Left renal pelvis (tissue), 4 donors: ENCODE measurements at places on chromosomes 6 and 20.

GRCh38 chr6:33213166-33213988 is 5.1 kb downstream of the RING1 start:
- no peak for DNase-seq

- no peak for DNase-seq
Measured at GRCh38 chr6:27825025-27825793, 87.0 kb downstream of the OR2B2 start.

GRCh38 chr20:38645351-38645750 is 43.7 kb downstream of the ARHGAP40 start:
- DNase-seq: no peak

DNA sequence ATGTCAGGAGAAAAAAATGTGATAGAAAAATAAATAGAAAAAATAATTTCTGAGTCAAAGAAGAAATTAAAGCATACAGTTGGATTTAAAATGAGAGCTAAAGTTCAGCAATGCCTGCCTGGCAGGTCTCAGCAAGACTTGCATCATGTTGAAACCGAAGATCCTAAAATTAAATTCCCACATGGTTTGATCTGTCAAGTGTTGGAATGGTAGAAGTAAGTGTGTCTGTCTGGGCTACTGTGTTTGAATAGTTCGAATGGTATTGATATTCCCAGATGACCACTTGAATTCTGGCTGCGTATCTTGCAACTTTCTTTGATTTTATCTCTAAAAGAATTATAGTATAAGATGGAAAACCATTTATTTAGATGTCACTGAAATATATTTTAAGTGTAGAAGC is 1349.6 kb downstream of the EPHA7 start:
- no peak for DNase-seq

DNA sequence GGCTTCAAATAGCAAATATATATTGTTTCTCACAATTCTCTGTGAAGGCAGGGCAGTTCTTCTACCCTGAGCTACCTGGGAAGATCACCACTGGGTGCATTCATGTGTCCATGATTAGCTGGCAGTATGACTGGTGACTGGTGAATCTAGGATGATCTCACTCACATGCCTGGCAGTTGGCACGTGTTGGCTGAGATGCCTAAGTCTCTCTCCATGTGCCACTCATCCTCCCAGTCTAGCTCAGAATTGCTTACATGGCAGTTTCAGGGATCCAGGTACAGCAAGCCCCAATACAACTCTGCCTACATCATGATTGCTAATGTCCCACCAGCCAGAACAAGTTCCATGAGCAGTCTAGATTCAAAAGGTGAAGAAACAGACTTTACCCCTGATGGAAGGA is 346.8 kb upstream of the CNR1 start:
- DNase-seq: no peak

DNA sequence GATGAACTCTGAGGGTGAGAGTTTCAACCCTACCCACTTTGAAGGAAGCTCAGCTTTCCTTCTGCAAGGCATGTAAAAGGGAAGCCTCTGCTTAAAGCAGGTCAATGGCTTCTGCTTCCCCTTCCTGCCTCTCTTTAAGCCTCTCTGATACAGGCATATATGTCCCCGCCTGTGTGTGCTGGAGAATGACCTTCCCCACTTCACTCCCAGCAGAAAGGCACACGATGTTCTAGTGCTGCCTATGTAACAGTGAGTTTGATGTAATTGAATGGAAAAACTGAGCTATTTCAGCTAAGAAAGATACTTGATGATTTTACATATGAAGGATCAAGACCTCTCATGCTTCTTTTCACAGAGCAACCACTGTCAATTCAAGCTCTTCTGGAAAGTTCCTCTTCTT is 632.2 kb downstream of the HACE1 start:
- DNase-seq: no peak

DNA sequence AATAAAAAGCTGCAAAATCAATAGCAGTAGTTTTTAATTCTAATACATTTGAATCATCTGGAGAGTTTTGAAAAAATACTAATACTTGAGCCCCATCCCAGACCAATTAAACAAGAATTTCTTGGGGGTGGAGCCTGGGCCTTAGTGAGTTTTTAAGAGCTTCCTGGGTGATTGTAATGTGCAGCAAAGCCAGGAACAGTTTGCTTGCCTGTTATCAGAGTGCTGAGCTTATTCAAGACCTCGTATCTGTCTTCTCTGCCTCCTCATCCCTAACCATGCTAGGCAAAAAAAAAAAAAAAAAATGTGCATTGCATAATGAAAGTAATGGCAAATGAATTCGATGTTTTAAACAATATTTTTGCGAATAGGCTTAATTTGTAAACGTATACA is 36.4 kb upstream of the MYB start:
- DNase-seq: no peak

- no peak for DNase-seq
Measured at GRCh38 chr6:27838945-27839625, 73.1 kb downstream of the OR2B2 start.

- DNase-seq: no peak
Measured at GRCh38 chr6:137136065-137136464, 37.4 kb downstream of the IL22RA2 start.

DNA sequence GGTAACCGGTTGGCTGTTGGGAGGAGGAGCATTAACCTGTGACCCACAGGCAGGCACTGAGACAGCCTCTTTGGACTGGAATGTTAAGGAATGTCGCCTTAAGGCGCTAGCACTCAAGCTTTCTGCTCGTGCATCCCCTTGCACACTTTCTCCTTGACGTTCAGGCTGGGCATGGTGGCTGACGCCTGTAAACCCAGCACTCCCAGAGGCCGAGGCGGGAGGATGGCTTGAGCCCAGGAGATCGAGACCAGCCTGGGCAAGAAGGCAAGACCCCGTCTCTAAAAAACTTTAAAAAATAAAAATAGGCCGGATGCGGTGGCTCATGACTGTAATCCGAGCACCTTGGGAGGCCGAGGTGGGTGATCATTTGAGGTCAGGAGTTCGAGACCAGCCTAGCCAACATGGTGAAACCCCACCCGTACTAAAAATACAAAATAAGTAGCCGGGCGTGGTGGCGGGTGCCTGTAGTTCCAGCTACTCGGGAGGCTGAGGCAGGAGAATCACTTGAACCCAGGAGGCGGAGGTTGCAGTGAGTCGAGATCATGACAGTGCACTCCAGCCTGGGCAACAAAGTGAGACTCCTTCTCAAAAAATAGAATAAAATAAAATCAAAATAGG is 1.9 kb upstream of the GID8 start:
- DNase-seq: no peak

GRCh38 chr6:166650824-166651807 is 24.1 kb upstream of the RPS6KA2 start:
- no peak for DNase-seq

GRCh38 chr6:20172842-20173456 is 39.3 kb downstream of the MBOAT1 start:
- no peak for DNase-seq

- DNase-seq: no peak
Measured at GRCh38 chr6:7434672-7435071, 45.1 kb downstream of the RIOK1 start.

DNA sequence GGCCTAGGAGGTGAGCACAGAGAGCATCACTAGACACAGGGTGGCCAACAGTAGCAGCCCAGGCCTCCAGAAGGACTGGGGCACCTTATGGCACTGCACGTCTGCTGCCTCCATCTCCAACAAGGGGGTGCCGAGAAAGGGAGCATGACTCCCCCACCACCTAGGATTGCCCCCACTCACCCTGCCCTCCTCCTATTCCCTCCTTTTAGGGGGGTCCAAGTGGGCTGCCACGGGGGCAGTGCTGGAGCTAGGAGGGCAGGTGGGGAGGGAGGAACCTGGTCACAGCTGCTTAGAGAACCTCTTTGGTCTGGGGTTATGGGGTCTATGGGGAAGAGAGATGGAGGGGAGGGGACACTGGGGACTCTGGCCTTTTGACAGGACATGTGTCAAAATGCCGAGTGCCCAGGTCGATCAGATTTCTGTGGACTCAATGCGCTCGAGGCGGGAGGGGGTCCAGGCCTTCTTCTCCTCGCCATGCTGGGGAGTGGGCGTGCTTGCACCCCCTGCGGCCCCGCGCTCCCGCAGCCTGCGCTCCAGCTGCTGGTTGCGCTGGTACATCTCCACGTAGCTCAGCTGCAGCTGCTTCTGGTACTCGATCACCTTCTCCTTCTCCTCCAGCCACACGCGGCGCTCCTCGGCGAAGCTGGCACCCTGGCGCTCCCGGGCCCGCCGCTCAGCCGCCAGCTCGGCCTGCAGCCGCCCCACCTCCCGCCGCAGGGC is 4.5 kb upstream of the FASTKD5 start:
- no peak for DNase-seq

DNA sequence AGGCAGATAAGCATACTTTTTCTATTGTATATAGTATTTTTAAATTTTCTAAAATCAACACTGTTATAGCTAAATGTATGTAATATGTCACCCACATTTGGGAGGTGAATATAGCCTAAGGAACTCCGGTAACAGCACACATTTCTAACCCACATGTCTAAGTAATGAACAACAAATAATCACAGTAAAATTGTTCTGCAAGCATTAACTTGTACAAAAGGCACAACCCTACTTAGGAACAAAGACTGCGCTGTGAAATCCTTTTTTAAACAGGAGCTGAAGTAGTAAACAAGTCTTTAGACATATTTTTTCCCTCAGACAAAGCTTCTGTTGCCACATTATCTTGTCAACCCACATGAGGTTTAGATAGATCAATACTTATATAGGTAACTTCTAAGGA is 872.4 kb upstream of the SLC35B3 start:
- DNase-seq: no peak

DNA sequence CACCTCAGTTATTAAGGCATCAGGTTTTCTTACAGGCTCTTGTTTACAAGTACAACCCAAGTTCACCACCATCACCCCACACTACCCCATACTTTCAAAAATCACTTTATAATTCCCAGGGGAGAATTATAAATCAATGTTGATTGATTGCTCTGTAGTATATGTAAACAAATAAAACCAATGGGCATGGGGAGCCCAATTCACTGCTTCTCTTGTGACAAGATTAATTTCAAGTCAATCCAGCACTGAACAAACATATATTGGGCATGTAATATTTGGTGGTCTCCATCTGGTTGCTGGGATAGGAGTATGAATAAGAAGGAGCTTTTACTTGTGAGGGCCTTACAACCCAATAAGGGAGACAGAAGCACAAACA is 95.8 kb downstream of the CLVS2 start:
- no peak for DNase-seq

GRCh38 chr6:31575335-31575901 is at the start of gene TNF:
Gene TNF, plus strand, starts transcription at chr6:31575565. Its CDS starts 177 bp downstream, at chr6:31575742.
- no peak for DNase-seq

- no peak for DNase-seq
Measured at GRCh38 chr20:32743237-32744112, at the start of gene COMMD7. Gene COMMD7, minus strand, starts transcription at chr20:32743467. Its CDS starts 76 bp downstream, at chr20:32743391.

DNA sequence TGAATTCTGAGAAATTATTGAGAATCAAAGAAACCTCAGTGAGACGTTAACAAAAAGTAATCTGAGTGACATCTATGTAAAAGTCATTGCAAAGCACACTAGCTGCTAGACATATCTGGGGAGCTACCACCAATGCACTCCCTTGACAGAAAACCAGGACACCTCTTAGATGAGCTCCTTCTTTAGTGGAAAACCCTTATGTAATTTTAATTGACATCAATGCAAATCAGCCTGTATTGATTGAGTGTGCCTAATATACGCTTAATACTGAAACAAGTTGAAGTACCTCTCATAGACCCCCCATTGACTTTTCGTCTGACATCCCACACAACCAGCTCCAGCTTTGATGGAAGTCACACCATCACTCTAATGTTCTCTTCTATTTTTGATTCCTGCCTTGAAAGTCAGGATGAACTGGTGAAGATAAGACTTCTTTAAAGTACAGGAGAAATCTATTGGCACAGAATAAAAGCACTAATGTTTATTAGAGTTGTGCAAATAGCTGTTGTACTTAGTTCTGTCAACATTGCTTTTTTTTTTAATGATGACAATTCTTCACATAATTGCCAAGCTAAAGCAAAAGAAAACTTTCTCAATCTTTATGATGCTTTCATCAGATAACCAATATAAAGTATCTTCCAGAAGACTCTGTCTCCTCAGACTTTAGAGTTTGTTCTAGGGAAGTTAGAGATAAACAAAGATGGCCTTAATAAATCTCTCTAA is 98.0 kb upstream of the FAM8A1 start:
- no peak for DNase-seq

DNA sequence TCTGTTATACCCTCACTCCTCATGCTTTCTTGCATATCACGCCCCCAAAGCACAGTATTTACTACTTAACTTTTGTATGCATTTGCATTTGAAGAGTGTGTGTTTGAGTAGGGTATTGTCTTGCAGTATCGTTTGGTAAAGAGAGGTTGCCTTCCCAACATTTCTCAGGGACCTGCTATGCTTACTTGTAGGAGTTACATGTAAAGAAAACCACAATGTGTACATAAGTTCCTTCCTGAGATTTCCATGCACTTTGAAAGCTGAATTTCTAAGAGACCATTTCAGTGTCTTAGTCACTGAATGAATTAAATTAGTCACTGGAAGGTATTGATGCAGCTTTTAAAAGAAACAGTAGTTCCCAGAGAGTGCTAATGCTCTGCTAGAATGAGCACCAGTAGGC is 159.3 kb upstream of the LAMA2 start:
- DNase-seq: no peak

- no peak for DNase-seq
Measured at GRCh38 chr6:168964138-168964835, 289.4 kb downstream of the THBS2 start.

DNA sequence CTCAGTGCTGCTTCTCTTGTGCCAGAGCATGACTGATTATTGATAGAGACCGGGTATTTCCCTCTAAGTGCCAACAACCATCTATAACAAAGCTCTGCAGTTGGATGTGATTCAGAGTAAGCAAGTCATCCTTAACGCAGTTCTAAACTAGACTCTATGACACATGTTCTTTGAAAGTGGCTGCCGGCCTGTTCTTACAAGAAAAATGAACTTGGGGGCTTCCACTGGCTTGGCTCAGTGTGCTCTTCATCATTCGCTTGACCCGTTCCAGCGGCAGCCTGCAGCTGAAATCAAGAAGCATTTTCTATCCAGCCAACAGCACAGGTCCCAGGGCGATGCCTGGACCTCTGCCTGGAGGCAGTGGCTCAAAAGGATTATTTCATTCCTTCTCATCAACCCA is 29.8 kb downstream of the GFOD1 start:
- DNase-seq: no peak

GRCh38 chr6:27765028-27765590 is 147.1 kb downstream of the OR2B2 start:
- DNase-seq: no peak

- DNase-seq: no peak
Measured at GRCh38 chr6:24600903-24601302, 45.1 kb downstream of the KIAA0319 start.

GRCh38 chr6:124999105-124999764 is 37.0 kb downstream of the RNF217 start:
- DNase-seq: no peak

- DNase-seq: no peak
Measured at GRCh38 chr6:22605736-22606135, 36.4 kb downstream of the HDGFL1 start.

- no peak for DNase-seq
Measured at GRCh38 chr6:110575925-110576463, 99.6 kb upstream of the SLC22A16 start.

- DNase-seq: no peak
Measured at GRCh38 chr6:12479881-12480280, 189.7 kb downstream of the EDN1 start.

- no peak for DNase-seq
Measured at GRCh38 chr6:5497896-5498578, 236.7 kb downstream of the FARS2 start.
